NCI-H526 (cell line): ENCODE measurements at places on chromosomes 12 and 14.

DNA sequence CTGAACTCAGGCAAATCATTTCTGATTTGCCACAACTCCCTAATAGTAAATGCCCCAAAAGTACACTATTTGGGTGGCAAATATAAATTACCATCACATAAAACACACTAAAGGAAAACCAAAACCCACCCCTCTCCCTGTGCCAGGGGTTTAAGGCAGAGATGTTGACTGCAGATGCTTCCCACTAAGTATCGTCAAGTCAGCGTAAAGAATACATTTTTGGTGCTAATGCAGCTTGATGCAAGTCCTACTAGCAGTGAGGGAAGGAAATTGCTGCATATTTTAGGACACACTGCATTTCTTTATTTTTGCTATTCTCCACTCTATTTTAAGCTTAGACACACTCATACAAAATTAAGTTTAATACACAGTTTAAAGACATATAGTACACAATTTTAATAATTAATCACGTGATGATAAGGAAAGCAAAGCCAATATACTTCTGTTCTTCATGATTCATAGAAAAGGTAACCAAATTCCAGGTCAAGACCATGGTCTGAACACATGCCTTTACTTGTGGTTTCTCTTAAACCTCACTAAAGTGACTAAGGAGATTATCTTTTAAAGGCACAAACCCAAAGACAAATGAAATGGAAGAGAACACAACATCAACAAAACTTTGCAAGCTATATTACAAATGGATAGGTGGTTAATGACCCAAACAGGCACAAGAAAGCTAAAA, 162.2 kb downstream of the STXBP6 start:
- no peak for DNase-seq

DNA sequence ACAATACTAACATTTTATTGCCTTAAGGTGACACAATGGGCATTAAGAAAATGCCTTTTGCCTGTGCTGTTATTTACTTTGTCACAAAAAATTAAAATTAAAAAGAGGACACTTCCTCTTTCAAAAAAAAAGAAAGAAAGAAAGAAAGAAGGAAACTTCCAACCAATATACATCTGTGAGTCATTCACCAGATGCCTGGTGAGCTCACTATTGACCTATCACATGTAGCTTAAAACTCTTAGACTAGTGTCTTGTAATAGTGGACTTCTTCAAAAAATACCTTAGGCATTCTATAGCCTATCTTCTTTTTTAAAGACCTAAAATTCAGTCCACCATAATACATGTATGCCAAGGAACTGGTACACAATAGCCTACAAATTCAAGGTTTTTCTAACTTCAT, 4.9 kb upstream of the SOX5 start:
- DNase-seq: no peak

- DNase-seq: peak; percentile 67
These were observed 73.4 kb upstream of the EIF5 start for GRCh38 chr14:103260629-103261124.

DNA sequence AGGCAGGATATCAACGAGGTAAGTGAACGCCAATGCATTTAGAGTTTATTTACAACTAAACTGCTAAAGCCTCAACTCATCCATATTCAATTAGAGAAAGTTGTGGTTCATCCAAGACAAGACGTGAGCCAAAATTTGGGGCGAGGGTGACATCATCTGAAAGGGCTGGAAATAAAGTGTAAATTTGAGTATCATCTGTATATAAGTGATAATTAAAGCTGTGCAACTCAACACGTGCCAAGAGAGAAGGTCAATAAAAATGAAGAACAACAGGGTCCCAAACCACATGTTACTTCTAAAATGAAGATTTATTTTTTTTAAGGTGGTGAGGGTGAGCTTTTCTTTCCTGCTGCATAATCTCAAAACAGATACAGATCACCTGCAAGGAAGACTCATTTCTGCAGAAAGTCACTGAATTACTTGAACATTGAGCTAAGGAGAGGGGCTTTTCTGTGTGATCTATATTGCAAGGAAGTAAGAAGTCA, 203.6 kb downstream of the EFCAB11 start:
- no peak for DNase-seq

DNA sequence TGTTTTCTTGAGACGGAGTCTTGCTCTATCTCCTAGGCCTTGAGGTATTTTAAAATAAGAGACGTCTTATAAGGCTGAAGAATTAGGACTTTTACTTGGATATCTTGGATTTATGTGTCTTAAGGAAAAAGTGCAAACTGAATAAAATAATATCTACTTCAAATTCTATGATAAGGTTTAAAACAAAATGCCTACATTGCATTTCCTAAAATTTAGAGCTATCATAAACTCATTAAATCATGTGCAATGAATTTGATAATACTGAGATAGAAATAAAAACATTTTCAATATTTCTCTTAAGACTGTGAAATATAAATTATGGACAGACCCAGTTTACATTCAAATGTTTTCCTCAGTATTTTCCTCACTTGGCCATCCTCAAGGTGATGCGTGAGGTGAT, 729.5 kb upstream of the LMO3 start:
- DNase-seq: no peak

DNA sequence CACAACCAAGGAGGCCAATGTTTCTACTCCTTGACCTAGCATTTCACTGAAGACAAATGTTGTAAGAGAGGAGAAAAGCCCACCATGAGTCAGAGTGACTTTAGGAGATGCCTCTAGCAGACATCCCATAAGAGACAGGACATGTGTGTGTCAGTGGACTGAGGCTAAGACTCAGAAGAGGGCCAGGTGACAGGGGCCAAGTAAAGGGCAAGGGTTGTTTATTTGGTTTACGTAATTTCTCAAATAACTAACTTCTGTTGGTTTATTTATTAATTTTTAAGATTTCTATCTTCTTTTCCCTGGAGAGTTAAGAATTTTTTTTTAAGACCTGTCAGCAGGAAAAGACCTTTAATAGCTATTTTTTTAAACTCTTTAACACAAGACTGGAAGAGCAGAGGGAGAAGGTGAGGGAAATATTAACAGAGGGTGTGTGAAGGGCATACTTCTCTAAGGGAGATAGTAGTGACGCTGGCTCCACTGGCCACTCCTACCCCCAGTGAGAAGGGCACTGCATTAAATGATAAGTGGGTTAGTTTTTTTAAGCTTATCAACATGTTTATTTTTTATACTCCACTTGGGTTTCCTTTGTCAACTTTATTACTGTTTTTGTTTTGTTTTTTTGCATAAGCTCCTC, 3.4 kb downstream of the PNP start:
- DNase-seq: no peak

GRCh38 chr12:13088496-13088895, 15.0 kb downstream of the GSG1 start:
- no peak for DNase-seq

GRCh38 chr14:105418269-105419194, 1.1 kb upstream of the MTA1 start:
- no peak for DNase-seq

- DNase-seq: no peak
These were observed 170.4 kb downstream of the DAD1 start for GRCh38 chr14:22418631-22419030.

DNA sequence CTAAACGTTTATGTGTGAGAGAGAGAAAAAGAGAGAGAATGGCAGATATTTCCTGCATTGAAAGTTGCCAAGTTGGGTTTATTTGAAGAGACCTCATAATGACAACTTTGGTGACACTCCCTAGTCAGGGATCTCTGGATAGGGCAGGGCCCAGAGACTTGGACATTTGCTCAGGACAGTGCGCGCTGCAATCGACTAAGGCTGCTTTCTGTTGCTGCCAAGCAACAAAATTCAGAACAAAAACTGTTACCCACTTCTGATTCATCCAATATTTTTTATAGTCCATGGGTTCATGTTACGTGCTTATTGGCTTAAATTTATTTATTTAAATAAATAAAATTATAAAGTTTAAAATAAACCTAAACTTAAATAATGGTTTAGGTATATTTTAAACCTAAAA, 34.2 kb downstream of the PTGER2 start:
- DNase-seq: no peak

DNA sequence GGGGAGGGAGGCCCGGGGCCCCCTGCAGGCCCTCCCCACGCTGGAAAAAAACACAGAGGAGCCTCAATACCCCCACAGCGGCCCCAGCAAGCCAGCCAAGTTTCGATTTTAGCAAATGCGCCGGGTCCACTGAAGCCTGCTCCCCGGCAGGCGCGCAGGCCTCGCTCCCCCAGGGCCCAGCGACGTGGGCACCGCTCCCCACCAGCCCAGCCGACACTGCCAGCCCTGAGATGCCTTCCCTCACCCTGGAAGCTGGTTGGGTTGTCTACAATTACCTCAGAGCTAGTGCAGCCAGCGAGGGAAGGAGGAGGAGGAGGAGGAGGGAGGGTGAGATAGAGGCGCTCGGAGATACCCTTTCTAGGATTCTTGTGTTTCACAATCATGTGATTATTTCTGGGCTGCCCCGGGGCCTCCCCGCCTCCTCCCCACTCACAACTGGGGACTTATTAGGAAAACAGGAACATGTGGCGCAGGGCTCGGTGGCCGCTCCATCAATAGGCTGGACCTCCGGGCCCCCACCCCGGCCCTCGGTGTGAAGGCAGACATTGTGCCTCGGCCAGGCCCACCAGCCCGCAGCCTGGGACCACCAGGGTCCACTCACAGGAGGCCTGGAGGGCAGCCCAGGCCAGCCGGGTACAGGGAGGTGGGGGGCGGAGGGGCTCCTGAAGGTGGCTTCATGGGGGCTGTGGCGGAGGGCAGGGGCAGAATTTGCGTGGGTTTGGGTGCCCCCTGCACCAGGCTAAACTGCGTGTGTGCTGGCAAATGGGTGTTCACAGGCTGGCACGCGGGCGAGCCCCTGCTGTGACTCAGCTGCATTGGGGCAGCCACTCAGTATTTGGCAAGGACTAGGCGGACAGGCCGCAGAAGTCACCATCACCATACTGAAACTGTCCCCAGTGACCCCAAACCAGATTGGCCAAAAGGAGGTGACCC, 109.9 kb downstream of the NCOR2 start:
- DNase-seq: no peak

DNA sequence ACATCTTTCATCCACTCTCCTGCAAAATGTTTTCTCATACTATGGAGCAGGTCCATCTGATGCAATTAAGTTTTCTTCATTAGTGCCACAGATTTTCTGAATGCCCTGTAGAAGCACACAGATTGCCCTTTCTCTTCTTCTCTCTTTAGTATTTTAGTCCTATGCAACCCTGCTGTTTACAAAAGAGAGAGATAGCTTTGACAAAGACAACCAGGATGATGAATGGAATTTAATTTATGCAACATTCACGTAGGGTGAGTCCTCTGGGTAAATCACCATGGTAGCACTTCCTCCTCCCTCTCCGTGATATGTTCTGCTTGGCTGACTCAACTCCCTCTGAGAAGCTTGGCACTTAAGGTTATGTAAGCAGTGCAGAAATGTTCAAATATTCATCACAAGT, 400.9 kb upstream of the PDE3A start:
- no peak for DNase-seq

GRCh38 chr12:1188016-1188415, 197.0 kb downstream of the ERC1 start:
- DNase-seq: no peak
